ENCODE measurements at places on chromosomes 13 and 19.

GRCh38 chr13:94329754-94330551 lies 149.5 kb downstream of the DCT start:
- peaks cover 38% of the 10 kb centered on the region for H3K4me1 ChIP-seq
- no peaks in the 10 kb centered on the region for H3K36me3 ChIP-seq
- no peaks in the 10 kb centered on the region for H3K27me3 ChIP-seq
- H3K4me3 ChIP-seq: no peak overlapping the region
- no peak overlapping the region for H3K27ac ChIP-seq
- DNase-seq: no peak

DNA sequence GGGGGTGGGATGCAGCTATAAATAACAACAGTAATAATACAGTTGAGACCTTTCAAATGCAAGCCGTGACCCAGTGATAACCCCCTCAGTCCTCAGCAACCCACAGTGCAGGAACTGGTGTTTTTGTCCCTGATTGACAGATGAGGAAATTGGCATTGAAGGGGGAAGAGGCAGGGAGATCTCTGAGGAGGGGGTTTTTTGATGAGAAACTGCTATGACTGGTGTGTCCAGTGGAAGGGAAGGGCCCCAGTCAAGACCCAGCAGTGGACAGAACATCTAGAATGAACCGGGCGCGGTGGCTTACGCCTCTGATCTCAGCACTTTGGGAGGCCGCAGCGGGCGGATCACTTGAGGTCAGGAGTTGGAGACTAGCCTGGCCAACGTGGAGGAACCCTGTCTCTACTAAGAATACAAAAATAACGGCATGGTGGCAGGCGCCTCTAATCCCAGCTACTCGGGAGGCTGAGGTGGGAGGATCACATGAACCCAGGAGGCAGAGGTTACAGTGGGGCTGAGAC lies 1.9 kb downstream of the MAP1S start:
- no peaks in the 10 kb centered on the region for H3K27me3 ChIP-seq
- no peak for DNase-seq
- peaks cover 38% of the 10 kb centered on the region for H3K4me1 ChIP-seq
- H3K36me3 ChIP-seq: peaks cover 43% of the 10 kb centered on the region

DNA sequence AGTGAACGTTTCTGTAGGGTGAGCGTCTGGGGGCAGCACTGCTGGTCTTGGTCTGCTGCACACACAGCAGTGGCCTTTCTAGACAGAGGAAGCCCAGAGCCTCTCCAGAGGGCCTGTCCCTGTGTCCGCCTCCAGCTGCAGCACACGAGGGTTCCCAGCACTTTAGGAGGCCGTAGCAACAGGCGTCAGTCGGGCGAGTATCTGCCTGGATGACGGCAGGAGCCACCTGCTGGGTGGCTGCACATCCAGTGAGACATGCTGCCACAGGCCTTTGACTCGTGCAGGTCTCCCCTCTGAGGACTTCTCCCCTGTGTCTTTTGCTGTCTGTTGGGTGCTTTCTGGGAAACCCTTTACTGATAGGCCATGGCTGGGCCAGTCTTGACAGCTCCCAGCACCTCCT lies 22.1 kb downstream of the AP2A1 start:
- DNase-seq: no peak
- H3K36me3 ChIP-seq: peaks cover 70% of the 10 kb centered on the region
- no peaks in the 10 kb centered on the region for H3K27me3 ChIP-seq
- H3K4me1 ChIP-seq: peaks cover 3% of the 10 kb centered on the region

- H3K4me3 ChIP-seq: no peak within 1 kb of the TSS
- H3K36me3 ChIP-seq: no peaks in the 10 kb centered on the region
- no peak within 1 kb of the TSS for H3K27ac ChIP-seq
Observed at GRCh38 chr19:15672580-15673175, at the start of gene CYP4F12. CYP4F12 (plus strand) TSS chr19:15673087; CDS start chr19:15673530, 443 bp downstream.

Measured in activated B cell treated with CpG ODN at 0.5 μM for 24 hours (primary cell).